HEK293T (cell line): ENCODE measurements at places on chromosomes 13 and 19.

DNA sequence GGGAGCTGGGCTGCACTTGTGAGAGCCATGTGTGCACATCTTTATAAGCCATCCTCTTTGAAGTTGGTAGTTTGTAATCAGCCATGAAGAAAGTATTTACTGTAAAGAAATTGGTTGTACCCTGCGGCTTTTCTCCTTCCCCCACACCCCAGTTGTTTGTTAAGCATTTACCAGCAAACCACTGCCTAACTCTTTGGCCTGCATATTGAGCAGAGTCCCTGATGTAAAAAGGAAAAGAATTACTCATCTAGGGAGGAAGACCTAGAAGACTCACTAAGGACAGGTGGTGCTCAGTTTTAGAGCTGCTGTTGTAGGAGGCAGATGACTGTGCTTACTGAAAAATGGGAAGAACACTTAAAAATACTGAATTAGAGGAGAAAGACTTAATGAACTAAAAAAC is 245.3 kb downstream of the PCCA start:
- no peak for DNase-seq

- peak; percentile 62 for DNase-seq
These were observed 18.0 kb downstream of the SLC5A5 start for GRCh38 chr19:17889609-17890214.

GRCh38 chr19:11387162-11388034 is 3.3 kb upstream of the EPOR start:
- DNase-seq, result no peak

DNA sequence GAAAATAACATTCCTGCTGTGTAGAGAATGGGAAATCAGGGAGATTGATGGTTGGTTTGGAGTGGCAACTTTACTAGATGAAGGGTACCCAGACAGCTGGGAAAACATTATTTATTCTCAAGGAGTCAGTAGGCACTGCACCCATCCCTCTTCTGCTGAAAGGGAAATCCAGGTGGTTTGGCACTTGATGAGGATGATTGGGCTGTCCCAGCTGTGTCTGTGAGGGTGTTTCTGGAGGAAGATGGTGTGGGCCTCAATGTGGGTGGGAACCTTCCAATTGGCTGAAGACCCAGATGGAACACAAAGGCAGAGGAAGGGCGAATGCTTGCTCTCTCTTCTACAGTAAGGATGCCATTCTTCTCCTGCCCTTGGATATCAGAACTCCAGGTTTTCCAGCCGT is 10.4 kb upstream of the SACS start:
- no peak for DNase-seq

- DNase-seq, result no peak
These were observed 44.5 kb downstream of the VWA8 start for GRCh38 chr13:41916173-41916954.

DNA sequence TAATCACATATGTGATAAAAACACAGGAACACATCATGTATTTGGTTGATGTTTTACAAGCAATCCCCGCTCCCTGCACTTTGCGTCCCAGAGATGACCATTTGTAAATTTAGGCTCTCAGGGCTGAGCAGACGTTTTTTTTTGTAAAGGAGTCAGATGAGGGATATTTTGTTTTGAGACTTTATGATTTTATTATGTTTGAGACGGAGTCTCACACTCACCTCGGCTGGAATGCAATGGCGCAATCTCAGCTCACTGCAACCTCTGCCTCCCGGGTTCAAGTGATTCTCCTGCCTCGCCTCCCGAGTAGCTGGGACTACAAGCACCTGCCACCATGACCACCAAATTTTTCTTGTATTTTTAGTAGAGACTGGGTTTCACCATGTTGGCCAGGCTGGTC is 1.4 kb downstream of the TLE6 start:
- no peak for DNase-seq

GRCh38 chr13:50162001-50162400 is 146.8 kb downstream of the KCNRG start:
- no peak for DNase-seq

DNA sequence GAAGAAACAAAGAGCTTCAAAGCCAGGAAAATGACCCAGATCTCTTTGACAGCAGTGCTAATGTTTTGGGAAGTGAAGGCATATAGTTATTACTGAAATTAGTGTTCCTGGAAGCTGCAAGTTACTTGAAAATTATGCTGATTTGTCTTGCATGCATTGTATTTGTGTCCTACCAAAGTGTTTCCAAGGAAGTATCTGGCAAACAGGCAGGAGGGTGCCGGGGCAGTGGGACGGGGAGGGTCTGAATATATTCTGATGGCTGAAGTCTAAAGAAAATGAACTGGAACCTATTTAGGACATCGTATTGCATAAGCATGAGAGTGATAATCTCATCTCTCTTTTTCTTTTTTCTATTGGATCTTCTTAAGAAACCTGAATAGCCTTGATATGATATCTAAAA is 9.0 kb downstream of the RNASEH2B start:
- DNase-seq, result no peak

DNA sequence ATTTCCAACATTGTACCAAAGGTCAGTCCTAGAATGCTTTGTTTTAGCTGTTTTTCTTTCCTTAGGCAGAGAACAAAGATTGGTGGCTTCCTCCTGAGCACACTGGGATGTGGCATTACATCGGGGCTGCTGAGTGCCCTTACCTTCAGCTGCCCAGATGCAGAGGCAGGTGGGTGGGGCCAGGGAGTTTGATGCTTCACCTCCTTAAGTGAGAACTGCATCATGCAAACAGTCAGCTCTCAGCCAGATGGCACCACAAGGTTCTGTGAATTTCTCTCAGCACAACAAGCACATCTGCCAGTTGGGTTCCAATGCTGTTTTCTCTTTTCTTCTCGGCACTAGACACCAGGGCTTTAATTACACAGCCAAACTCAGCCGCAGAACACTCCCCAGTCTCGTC is 87.4 kb upstream of the UBL3 start:
- DNase-seq, result no peak

GRCh38 chr13:32045982-32046785 is 14.6 kb downstream of the FRY start:
- no peak for DNase-seq

- no peak for DNase-seq
These were observed 107.8 kb downstream of the FOXO1 start for GRCh38 chr13:40558656-40559055.
